RCC 7860 (cell line): ENCODE measurements at places on chromosomes 12 and 14.

DNA sequence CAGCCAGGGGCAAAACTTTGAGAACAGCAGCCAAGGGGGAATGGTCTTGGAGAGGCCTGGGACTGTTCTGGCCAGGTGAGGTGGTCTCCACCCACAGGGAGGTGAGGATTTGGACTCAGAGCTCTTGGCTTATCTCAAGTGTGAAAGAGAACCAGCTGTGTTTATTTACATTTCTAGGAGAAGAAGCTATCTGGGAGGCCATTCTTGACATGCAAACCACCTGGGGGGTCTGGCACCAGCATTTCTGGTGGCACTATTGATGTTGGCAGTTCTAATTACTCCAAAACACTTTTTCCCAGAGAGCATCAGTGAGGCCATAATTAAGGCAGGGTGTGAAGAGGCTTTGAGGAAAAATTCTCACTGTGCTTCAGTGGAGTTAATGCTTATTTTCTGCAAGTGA, 95.1 kb downstream of the CAND1 start:
- no peak for DNase-seq

GRCh38 chr14:40983604-40984003, 623.1 kb upstream of the LRFN5 start:
- no peak for DNase-seq

- DNase-seq = no peak
These were observed 457.0 kb downstream of the ADAMTS20 start for GRCh38 chr12:43094886-43095575.

GRCh38 chr12:14072987-14073386, 91.6 kb upstream of the GRIN2B start:
- no peak for DNase-seq

DNA sequence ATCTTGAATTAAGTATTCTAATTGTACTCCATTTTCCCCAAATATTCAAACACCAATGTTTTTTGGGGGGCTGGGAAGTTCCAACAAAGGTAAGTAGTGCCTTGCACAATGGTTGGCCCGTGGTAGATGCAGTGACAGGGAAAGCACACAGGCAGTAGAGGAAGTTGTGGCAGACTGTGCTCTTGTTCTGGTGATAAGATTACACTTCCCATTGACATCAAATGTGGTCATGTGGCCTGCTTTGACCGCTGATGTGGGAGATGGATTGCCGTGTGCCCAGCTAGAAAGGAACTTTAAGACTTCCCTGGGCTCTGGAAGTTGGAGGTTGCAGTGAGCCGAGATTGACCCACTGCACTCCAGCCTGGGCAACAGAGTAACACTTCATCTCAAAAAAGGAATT, 223.8 kb downstream of the VRK1 start:
- no peak for DNase-seq

DNA sequence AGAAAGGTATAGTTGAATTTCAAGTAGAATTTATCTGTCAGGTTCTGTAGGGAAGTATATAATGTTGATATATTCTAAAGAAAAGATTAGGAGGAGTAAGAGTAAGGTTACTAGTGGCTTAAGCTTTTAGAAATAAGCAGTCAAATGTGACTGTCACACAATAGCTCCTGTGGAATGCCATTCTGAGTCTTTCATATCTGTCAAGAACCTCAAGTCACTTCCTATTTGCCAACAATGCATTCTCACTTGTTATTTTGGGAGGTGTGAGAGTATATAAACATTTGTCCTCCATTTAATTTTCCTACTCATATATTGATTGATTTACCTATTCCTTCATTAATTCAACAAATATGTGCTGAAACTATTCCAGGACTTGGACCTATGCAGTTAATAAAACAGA, 11.7 kb downstream of the CLEC9A start:
- DNase-seq = no peak
